GM03348 (cell line): ENCODE measurements at places on chromosomes 2 and 18.
A peak's percentile ranks its signal among the peaks of the same experiment; 100 is the strongest.

- no peak for DNase-seq
Observed at GRCh38 chr2:159272156-159272555, 14.3 kb downstream of the WDSUB1 start.

DNA sequence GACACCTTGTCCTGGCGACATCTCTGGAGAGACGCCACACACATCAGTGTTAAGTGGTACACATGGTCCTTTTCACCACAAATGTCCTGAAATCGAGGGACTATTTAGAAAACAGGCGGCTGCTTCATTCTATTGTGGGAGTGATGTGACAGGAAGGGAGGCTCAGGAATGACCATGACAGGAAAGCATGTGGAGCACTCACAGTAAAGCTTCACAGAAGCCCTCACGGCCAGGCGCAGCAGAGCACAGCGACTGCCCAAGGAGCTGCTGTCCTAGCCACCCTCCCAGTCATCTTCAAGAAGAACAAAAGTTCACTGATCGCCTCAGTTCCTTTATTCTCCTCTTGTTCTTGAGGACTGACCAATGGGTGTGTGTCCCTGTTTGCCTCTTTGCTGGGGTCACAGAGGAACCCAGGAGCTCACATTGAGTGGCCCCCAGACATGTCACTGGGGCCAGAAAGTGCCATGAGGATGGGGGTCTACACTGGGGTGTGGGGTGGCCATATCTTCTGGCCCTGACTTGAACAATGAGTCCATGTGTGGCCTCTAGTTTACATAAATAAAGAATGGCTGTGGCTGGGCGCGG, 84.6 kb upstream of the RANBP2 start:
- DNase-seq, result no peak

- no peak for DNase-seq
Observed at GRCh38 chr2:60612033-60612432, 58.6 kb upstream of the BCL11A start.

DNA sequence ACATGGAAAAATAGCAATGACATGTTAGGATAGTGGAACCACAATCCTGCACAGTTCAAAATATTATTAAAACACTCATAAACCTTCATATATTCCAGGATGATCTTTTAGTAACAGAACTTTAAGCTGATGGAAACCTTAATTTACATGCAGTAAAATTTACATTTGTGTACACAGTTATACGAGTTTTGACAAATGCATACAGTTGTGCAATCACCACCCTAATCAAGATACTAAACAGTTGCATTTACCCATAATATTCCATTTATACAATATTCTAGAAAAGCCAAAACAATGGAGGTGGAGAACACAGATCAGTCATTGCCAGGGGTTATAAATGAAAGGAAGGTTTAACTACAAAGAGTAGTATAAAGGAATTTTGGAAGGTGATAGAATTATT, 117.6 kb downstream of the EXOC6B start:
- no peak for DNase-seq

DNA sequence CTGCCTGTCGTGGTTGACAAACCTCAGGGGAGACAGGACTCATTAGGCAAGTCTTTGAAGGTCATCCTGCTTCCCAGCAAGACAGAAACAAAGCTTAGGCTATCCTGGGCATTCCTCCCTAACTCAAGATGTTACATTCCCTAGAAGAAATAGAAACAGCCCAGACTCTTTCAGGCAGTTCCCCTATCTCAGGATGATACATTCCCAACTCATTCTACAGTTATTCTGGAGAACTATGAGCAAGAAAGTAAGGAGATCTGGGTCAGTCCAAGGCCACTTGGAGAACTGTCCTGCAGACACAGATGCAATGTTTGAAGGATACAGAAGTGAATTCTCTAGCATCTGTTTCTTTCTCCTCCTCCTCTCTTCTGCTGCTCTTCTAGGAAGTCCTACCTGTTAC, 220.1 kb upstream of the NCKAP5 start:
- DNase-seq, result peak; percentile 32

- no peak for DNase-seq
Observed at GRCh38 chr2:56231361-56231760, 47.6 kb downstream of the CCDC85A start.

DNA sequence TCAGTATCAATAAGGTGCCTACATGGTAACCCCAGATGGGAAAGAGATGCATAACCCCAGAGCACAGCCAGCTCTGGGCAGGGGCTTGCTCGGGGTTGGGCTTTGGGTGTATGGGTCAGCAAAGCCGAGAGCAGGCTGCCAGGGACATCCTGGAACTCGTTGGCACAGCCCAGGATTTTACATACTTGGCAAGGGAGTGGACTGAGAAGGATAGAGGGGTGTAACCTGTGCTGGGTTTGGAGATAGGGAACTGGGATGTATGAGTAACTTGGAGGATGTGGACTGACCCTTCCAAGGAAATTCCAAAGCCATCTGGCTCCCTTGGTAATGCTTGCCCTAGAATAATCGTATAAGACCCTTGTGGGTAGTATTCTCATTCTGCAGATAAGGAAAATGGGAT, 44.2 kb downstream of the GPR39 start:
- DNase-seq, result no peak

- no peak for DNase-seq
Observed at GRCh38 chr2:145049475-145049874, 529.6 kb upstream of the ZEB2 start.

- no peak for DNase-seq
Observed at GRCh38 chr2:240557101-240557751, 562 bp downstream of the ANKMY1 start.

GRCh38 chr2:236553522-236553921, 16.1 kb upstream of the ACKR3 start:
- DNase-seq, result no peak

DNA sequence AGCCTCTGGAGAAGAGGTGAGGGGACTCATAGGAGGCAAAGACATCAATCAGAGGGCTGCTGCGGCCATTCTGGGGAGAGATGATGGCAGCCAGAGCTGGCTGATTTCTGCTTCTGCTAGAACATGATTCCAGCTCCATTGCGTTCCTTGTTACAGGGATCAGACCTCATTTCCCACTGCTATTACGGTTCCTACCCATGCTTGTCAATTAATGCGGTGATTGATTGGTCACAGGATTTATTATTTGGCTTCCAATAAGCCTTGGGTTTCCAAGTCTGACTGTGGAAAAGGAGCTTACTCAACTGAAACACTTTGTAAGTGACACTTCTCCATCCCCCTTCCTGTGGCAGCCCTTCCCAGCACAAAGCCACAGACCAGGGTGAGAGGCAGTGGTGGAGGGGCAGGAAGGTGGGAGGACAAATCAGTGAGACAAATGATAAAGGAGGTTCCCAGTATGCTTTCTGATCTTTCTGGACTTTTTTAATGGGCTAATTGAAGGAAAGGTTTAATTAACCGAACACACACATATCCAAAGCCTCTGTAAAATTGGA, 26.8 kb upstream of the CTLA4 start:
- no peak for DNase-seq

DNA sequence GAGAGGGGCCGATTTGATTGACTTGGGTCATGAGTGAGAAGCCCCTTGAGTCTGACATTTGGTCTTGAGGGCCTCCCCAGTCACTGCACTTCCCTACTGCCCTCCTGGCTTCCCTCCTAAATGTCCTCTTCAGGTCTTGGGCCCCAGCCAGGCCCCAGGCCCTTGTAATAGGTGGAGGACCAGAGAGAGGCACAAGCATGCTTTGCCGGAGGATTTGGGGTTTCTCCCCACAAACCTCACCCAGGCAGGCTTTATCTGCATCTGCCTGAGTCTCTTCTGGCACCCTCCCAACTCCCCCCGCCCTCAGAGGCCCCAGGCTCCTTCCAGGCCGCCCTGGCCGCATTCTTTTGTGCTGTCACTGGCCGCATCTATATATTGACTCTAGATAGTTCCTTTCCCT, 270.7 kb downstream of the HAUS1 start:
- DNase-seq, result no peak

- no peak for DNase-seq
Observed at GRCh38 chr2:124001696-124002430, 23.2 kb upstream of the CNTNAP5 start.

GRCh38 chr2:100963026-100963375, 39.1 kb upstream of the RPL31 start:
- no peak for DNase-seq

- DNase-seq, result peak; percentile 94
Observed at GRCh38 chr2:9112079-9112721, 94.4 kb upstream of the ASAP2 start.

GRCh38 chr2:163348857-163349380, 386.9 kb downstream of the FIGN start:
- no peak for DNase-seq

DNA sequence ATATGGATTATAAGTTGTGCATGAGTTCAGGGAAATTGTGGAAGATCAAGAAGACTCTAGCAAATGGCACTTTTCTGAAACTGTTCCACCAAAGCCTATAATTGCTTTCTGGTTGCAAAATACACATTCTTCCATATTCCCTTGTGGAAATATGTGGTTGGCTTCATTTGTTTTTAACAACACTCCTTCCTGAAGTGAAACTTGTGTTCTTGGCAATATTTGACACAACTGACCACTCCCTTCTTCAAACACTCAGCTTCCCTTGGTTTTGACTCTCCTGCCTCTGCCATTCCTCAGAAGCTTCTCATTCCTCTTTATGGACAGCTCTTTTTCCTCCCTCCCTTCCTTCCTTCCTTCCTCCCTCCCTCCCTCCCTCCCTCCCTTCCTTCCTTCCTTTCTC, 192.3 kb downstream of the PMAIP1 start:
- DNase-seq, result peak; percentile 23

DNA sequence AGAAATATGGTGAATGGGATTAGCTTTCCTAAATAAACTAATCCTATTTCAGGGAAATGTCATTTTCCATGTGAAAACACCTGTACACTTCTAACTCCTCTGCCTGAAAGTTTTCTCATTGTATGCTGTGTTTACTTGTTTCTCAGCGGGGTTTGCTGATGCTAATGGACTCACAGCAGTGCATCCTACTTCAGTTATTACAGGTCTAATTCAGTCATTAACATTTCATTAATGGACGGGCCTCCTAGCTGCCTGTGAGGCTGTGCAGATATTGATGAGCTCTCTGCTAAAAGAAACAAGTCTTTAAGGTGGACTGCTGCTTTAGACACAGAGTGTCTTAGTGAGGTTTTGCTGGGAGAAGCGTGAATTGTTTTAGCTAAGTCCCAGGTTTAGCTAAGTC, 1342.0 kb upstream of the ZEB2 start:
- DNase-seq, result no peak

GRCh38 chr2:168363347-168364092, 92.6 kb upstream of the CERS6 start:
- DNase-seq, result no peak

GRCh38 chr2:182420669-182421068, 6.2 kb downstream of the PDE1A start:
- no peak for DNase-seq

- no peak for DNase-seq
Observed at GRCh38 chr2:118049816-118050140, 35.9 kb upstream of the CCDC93 start.

DNA sequence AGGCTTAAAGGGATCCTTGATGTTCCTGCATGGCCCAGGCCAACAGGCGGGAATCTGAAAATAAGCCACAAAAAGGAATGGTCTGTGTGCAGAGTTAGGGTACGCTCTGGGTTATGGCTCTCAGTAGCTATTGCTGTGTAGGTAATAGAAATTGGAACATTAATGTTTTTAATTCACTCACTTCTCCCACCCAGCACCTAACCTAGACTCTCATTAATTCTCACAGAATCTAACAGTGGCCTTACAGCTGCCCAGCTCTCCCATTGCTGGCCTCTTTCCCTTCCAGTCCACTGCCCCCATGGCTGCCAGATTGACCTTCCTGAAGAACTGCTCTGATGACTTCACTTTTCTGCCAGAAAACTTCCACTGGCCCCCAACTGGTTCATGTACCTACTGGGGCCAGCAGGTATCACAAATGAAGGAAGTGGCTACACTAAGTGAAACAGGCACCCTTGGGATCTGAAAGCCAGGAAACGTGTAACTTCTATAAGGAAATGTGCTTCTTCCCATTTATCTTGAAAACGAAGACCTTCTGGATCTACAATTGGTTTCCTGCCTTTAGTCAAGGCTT, 315.2 kb downstream of the STK39 start:
- DNase-seq, result no peak

GRCh38 chr18:37889963-37890362, 324.4 kb upstream of the CELF4 start:
- no peak for DNase-seq

DNA sequence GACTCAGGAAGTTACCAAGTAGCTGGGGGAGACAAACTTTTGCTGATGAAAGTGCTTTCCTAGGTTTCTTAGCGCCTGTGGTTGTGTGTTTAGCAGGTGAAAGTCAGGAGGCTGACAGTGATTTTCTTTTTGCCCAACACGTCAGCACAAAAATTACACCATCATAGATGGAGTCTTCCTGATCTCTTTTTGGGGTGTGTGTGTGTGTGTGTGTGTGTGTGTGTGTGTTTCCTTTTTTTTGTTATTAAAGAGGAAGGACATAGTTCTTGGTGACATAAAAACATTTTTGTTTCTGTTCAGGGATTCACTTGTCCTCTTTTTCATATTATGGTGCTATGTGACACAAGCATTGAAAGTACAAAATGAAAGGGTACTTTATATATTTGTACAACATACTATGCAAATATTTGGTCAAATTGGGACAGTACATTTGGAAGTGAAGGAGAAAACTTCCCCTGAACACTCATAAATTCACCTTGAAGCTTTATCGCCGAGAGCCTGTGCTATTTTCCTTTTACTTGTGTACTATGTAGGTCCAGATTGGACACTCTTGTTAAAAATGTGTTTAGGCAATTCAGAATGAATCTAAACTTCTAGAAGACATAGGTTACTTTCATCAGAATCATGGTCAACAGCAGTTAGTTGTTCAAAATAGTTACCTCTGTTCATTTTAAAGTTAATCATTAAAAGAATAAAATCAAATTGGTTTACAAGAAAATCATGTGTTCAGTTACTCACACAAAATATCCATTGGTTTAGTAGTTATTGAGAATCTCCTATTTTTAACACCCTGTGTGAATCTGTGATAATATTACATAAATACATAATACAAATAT, 491.9 kb downstream of the IRS1 start:
- no peak for DNase-seq

DNA sequence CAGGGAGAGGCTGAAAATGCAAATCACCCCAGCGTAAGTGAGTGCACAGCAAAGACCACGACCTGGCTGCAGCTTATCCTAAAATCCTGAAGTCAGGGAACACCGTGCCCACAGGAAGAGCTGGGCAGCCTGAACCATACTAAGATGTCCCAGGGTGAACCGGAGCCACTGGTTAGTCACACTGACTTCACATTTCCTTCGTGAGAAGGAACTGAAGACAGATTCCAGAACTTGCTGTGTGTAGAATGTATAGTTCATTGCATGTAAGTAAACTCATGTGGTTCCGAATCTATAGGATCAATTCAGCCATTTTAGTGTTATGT, 84.6 kb upstream of the NDUFV2 start:
- DNase-seq, result no peak

GRCh38 chr2:10006236-10007161, 36.9 kb upstream of the KLF11 start:
- DNase-seq, result no peak

GRCh38 chr2:24839729-24840128, 46.5 kb downstream of the CENPO start:
- no peak for DNase-seq

GRCh38 chr18:60669938-60670337, 297.4 kb upstream of the MC4R start:
- DNase-seq, result no peak
